Lung microvascular endothelial cell (primary cell): ENCODE measurements at places on chromosomes 13 and 19. TPM values are rescaled to one million over a fixed set of nuclear protein-coding genes. Genes with fewer than 3 reads are reported as not detected.
A peak's percentile ranks its signal among the peaks of the same experiment; 100 is the strongest.

The KIR2DL3 gene
- not detected in 2 replicates for total RNA-seq

The RNF225 gene
- not detected in 2 replicates for total RNA-seq

The LCP1 gene
- total RNA-seq: under 0.01 TPM in 1 of 2 replicates, not detected in the other

The ENOX1 gene
- under 0.01 and 1.7 TPM in 2 replicates for total RNA-seq

DNA sequence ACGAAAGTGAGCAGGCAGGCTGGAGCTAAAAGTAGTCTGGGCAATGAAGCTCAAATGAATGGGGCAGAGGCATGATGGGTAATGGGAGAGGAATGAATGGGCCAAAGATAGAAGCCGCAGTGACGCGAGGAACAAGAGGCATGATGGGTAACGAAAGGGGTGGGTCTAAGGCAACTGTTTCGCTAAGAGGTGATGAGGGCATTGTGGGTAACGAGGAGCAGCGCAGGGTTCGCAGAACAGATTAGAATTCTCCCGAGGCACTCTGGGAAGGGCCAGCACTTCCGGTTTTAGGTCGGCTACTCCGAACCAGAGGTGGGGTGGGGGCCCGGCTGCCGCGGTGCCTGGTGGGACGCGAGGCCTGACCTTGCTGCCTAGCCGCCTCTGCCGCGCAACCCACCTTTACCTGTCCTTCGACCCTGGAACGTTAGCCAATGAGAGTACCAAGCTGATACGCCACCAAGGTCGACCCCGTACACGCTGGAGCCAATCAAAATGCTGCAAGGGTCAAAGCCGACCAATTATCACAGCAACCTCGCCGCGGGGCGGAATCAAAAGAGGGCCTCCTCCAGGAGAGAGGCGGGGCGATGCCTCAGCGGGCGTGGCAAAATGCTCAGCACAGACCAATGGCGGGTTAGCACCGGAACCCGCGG lies 563 bp upstream of the TOMM40 start:
- DNase-seq: peak; percentile 100

DNA sequence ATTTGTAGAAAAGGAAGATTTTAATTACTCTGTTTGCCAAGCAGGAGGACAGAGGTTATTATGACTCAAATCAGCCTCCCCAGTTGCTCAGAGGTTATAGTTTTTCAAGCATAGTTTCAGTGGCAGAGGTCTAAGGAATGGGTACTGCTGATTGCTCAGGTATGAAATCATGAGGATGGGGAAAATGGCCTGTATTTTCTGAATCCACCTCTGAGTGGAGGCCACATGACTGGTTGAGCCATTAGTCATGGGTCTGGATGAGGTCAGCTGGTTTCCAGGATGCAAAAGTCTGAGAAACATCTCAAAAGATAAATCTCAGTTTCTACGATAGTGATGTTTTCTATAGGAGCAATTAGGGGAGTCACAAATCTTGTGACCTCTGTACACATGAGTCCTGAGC lies 62.8 kb upstream of the CEACAM8 start:
- peak; percentile 58 for DNase-seq

DNA sequence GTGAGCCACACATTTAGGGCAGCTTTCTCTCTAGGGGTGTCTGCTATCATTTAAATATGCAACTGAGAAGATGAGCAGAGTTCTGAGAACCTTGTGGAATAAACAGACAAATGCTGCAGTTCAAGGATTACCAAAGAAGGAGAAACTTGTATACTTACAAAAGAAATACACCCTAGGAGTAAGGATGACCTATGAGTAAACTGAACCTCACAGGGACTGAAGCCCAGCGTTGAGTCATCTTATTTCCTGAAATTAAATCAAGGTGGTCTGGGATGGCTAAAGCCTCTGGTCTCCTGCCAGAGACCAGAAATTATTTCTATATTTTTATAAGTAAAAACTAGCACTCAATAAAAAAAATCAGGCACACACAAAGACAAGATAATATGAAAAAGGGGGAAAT lies 40.1 kb downstream of the FAM216B start:
- no peak for DNase-seq

DNA sequence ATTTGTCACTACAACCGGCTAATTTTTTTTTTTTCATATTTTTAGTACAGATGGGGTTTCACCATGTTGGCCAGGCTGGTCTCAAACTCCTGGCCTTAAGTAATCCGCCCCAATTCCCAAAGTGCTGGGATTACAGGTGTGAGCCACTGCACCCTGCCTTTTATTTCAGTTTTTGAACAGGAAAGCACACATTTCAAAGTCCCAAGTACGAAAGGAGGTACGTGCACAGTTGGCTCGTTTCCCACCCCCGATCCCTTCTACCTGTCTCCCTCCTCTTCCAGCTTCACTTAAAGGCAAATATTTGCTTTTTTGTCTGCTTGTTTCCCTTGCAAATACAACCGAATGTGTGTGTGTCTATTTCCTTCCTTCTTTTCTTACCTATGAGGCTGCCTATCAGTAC lies 30.5 kb downstream of the ZIC5 start:
- no peak for DNase-seq
